ENCODE measurements at places on chromosomes 3 and 15. TPM values are rescaled to one million over a fixed set of nuclear protein-coding genes. Genes with fewer than 3 reads are reported as not detected.

Gene AGBL1
- not detected for total RNA-seq

Gene IQCH
- total RNA-seq, result not detected

Gene P3H2
- total RNA-seq, result 15.6 TPM

Gene REC114
- not detected for total RNA-seq

Gene BUB1B
- not detected for total RNA-seq

Gene UQCC5
- not detected for total RNA-seq

Gene RLBP1
- not detected for total RNA-seq

Gene ZNF80
- 23.7 TPM for total RNA-seq

Gene MOBP
- not detected for total RNA-seq

Gene CLSTN2
- total RNA-seq, result 65.8 TPM

DNA sequence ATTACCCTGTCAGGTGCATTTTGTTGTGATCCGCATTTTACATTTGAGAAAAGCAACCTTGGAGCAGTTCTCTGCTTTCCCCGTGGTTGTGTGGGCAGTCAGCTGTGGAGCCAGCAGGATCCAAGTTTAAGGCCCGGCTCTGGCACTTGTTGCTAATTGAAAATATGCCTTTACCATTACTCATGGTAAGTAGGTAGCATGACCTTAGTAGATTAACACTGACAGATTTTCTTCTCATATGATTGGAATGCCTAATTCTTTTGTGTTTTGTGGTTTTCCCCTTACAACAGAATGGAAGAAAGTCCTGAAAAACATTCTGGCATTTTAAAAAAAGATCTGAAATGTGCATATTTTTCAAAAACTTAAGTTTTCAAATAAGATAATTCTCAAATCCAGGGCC, 246.5 kb upstream of the LRRN1 start:
- H3K4me1 ChIP-seq, result no peaks in the 10 kb centered on the region
- no peak overlapping the region for H3K4me3 ChIP-seq
- H3K27ac ChIP-seq, result no peak overlapping the region
- no peaks in the 10 kb centered on the region for H3K27me3 ChIP-seq
- DNase-seq, result no peak

GRCh38 chr3:118533676-118534075, 501.0 kb downstream of the IGSF11 start:
- H3K27me3 ChIP-seq, result no peaks in the 10 kb centered on the region
- H3K4me1 ChIP-seq, result no peaks in the 10 kb centered on the region
- H3K27ac ChIP-seq, result no peak overlapping the region
- H3K4me3 ChIP-seq, result no peak overlapping the region

DNA sequence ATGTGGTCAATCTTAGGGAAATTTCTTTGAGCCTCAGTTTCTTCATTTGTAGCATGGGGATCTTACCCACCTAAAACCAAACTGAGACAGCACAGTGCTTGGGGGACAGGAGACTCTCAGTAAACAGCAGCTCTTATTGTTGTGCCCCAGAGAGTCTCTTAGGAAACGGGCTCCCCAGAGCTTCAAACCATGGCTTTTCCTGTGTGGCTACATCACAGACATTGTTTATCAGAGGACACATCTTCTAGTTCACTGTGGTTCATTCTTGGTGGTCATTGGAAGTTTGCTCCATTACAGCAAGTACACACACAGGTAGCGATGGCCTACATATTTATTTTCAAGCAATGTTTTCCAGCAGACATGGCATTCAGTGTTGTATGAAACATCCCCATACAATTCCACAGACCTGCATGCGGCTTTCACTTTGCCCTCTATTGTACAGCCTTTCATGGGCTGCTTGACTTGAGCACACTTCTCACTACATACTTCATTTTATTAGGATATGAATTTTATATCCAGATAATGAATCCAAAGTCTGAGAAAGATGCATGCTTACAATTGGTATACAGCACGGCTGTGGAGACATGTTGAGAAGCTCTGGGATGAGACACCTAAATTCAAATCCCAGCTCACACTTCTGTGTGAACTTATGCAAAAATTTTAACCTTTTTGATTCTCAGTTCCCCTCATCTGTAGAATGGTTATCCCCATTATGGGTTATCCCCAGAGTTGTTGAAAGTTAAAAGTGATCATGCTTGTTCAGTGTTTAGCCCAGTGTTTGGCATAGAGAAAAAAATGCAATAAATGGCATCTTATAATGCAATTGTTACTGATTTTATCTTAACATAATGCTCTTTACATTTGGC, 84.8 kb upstream of the ICE2 start:
- no peaks in the 10 kb centered on the region for H3K27me3 ChIP-seq
- H3K4me3 ChIP-seq, result no peak overlapping the region
- no peaks in the 10 kb centered on the region for H3K36me3 ChIP-seq
- H3K27ac ChIP-seq, result no peak overlapping the region

GRCh38 chr3:127585813-127586413, 4.6 kb downstream of the TPRA1 start:
- peaks cover 3% of the 10 kb centered on the region for H3K4me1 ChIP-seq
- no peaks in the 10 kb centered on the region for H3K36me3 ChIP-seq
- H3K27me3 ChIP-seq, result no peaks in the 10 kb centered on the region
- no peak overlapping the region for H3K27ac ChIP-seq

DNA sequence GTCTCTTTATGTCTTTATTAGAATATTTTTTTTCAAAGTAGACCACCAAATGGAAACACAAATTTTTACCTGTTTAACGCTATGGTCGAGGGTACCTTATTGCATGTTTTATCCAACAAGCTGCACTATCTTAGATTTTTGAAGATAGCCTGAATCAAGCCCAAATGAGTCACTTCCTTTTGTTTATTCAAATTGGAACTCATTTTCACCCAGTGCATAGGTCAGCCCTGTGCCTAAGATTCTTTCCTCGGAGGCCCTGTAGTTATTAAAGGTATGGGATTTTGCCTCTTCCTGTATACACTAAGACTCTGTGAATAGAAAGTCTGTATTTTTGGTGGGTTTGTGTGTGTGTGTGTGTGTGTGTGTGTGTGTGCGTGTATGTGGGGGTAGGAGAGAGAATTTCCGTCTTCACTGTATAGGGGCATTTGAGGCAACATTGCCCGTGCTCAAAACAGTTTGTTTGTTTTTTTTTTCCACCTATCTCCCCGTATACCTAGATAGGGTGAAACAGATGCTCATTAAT, 358.0 kb upstream of the CADM2 start:
- no peak overlapping the region for H3K27ac ChIP-seq
- no peaks in the 10 kb centered on the region for H3K27me3 ChIP-seq
- DNase-seq, result no peak
- H3K4me1 ChIP-seq, result no peaks in the 10 kb centered on the region
- no peaks in the 10 kb centered on the region for H3K36me3 ChIP-seq

DNA sequence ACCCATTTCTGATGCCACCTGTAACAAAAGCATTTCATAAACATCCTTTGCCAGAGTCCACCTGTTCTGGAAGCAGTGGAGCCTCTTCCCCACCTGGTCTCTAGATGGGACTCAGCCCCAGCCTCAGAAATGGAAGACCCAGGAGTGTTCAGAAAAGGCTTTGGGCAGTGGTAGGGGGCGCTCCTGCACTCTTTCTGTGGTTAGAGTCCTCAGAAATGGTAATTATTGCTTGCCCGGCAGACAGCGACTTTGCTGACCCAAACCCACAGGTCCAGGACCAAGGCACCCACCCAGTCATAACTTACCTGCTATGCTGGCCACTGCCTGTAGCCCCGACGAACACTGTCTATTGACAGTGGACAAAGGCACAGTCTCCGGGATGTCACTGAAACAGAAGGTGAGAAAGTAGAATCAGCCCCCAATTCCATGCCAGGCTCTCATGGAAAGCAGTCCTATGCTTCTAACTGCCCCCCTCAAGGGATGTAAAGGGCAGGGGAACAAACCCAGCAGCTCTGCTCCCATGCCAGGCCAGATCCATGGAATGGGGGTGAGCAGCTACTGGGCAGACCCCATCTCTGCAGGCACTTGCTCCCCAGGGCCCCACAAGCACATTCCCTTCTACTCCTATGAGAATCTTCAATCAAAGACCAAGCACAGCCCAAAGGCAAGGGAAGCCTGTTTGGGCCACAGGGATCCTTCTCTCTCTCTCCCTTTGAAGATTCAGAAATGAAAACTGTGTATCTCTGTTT, 5.1 kb downstream of the ACAA1 start:
- H3K27me3 ChIP-seq, result no peaks in the 10 kb centered on the region
- H3K4me3 ChIP-seq, result no peak overlapping the region
- peaks cover 16% of the 10 kb centered on the region for H3K4me1 ChIP-seq
- H3K27ac ChIP-seq, result no peak overlapping the region

DNA sequence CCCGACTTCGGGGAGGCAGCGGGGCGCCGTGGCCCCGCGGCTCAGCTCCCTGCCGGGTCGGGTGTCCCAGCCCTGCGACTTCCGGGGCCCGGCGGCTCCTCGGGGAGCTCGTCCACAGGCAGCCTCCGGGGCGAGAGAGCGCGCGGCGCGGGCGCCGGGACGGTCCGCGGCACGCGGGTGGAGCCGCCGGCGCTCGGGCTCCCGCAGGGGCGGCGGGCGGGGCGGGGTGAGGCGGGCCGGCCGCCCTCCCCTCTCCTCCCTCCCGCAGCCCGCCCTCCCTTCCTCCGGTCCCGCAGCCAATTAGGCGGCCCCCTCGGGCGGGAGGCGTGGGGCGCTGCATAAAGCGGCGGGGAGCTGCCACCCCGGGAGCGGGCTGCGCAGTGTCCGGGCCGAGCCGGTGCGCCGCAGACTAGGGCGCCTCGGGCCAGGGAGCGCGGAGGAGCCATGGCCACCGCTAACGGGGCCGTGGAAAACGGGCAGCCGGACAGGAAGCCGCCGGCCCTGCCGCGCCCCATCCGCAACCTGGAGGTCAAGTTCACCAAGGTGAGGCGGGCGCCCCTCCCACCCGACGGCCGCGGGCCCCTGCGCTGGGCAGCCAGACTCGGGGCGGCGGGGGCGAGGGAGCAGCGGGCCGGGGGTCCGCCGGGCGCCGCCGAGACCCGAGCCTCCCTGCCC, at the start of gene ALDH1A3:
TSS of gene ALDH1A3 (plus strand) at position 368 of the 675 bp plus-strand sequence. CDS start at position 445, 77 bp downstream.
- peaks cover 7% of the 10 kb centered on the region for H3K27me3 ChIP-seq
- no peaks in the 10 kb centered on the region for H3K36me3 ChIP-seq
- no peak for DNase-seq
- no peaks in the 10 kb centered on the region for H3K4me1 ChIP-seq
- H3K27ac ChIP-seq, result no peak within 1 kb of the TSS

DNA sequence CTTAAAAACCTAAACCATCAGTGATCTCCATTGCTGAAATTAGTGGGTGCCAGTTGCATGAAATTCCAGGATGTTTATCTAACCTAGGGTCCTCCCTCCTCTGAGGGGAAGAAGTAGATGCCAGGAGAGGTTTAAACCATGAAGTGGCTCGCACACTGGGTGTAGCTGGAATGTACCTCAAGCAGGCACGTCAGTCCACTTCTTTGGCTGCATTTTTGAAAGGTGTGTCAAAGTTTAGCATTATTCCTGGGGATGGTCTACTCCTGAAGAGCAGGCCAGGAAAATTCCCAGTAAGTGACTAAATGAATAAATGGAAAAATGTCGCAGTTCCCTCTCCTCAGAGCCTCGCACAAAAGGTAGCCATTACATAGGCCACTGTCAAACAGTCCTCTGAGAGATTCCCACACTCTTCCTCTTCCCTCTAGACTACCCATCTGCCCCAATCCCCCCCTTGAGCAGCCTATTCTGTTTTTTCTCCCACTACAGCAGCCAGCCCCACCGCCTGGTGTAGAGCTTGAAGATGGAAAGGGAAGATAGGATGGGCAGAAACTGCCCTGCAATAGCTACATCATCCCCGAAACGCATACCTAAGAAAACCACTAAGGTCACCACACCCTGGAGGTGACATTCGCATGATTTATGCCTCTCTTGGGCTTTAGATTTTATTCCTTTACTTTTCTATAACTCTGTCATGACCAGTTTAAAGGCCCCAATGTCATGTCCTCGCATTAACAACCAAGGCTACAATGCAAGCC, 655 bp upstream of the TMOD3 start:
- no peak overlapping the region for H3K4me3 ChIP-seq
- DNase-seq, result no peak
- H3K36me3 ChIP-seq, result no peaks in the 10 kb centered on the region
- peaks cover 19% of the 10 kb centered on the region for H3K4me1 ChIP-seq

GRCh38 chr3:12751571-12751970, 7.5 kb downstream of the TMEM40 start:
- DNase-seq, result no peak
- H3K27me3 ChIP-seq, result no peaks in the 10 kb centered on the region
- H3K4me3 ChIP-seq, result no peak overlapping the region

DNA sequence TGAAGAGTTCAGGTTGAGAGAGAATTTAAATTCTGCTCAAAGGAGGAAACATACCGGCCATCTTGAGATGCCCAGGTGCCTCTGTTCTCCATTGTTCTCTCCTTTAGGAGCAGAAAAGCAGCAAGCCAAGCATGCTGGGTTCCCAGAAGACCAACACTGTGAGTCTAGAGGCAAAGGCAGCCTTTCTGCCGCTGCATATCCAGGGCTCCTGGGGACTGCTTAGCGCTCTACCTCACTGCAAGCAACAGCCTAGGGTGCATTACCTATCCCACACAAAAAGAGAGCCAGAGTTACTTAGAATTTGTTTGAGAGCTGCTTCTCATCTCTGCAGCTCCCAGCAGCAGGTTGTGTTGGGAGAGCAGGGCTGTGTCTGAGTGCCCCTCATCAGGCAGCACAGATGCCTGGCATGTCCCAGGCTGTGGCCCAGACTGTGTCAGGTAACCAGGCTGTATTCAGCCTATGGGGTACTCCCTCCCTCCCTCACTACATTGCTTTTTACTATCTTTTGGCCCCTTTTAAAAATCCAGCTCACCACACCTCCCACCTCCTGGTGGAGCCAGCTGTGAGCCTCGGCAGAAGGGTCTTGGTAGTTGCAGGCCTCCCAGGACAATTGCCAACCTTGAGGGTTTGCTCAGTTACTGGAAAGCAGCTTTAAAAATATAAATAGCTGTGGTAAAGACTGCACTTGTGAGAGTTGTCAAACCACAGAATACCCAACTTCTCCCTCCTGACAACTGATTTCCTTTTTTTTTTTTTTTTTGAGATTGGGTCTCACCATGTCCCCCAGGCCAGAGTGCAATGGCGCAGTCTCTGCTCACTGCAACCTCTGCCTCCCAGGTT, 30.2 kb downstream of the BCL2L10 start:
- no peaks in the 10 kb centered on the region for H3K36me3 ChIP-seq
- no peak overlapping the region for H3K4me3 ChIP-seq
- no peaks in the 10 kb centered on the region for H3K27me3 ChIP-seq
- H3K4me1 ChIP-seq, result no peaks in the 10 kb centered on the region

DNA sequence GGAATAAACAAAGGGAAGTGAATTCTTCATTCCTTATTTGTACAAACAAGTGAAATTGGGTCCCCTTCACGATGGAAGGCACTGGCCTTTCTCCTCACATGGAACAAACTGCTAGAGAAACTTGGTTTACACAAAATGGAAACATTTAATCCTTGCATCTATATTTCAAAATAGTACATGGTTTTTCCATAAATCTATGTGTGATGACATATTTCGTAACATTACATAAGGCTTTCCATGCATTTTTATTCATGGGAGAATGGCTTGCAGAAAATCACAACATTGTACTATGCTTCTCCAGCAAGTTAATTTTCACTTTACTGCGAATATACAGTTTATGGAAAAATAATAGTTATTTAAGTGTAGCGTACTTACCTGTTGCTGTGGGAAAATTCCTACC, 81.0 kb upstream of the CDIN1 start:
- peaks cover 12% of the 10 kb centered on the region for H3K4me1 ChIP-seq
- no peaks in the 10 kb centered on the region for H3K27me3 ChIP-seq
- H3K27ac ChIP-seq, result no peak overlapping the region
- H3K4me3 ChIP-seq, result peak overlapping the region; percentile 2

- peaks cover 87% of the 10 kb centered on the region for H3K36me3 ChIP-seq
- H3K27me3 ChIP-seq, result no peaks in the 10 kb centered on the region
- H3K4me1 ChIP-seq, result no peaks in the 10 kb centered on the region
- DNase-seq, result peak; percentile 60
- no peak overlapping the region for H3K27ac ChIP-seq
Observed at GRCh38 chr15:90915808-90916440, 12.8 kb downstream of the MAN2A2 start.
